ENCODE measurements at places on chromosomes 11 and 22.

GRCh38 chr11:10779086-10779485 lies 28.0 kb downstream of the CTR9 start:
- peaks cover 31% of the 10 kb centered on the region for H3K36me3 ChIP-seq
- no peak overlapping the region for H3K4me3 ChIP-seq
- no peaks in the 10 kb centered on the region for H3K4me1 ChIP-seq
- H3K27ac ChIP-seq: peak overlapping the region; percentile 33
- no peaks in the 10 kb centered on the region for H3K27me3 ChIP-seq
- DNase-seq: no peak

DNA sequence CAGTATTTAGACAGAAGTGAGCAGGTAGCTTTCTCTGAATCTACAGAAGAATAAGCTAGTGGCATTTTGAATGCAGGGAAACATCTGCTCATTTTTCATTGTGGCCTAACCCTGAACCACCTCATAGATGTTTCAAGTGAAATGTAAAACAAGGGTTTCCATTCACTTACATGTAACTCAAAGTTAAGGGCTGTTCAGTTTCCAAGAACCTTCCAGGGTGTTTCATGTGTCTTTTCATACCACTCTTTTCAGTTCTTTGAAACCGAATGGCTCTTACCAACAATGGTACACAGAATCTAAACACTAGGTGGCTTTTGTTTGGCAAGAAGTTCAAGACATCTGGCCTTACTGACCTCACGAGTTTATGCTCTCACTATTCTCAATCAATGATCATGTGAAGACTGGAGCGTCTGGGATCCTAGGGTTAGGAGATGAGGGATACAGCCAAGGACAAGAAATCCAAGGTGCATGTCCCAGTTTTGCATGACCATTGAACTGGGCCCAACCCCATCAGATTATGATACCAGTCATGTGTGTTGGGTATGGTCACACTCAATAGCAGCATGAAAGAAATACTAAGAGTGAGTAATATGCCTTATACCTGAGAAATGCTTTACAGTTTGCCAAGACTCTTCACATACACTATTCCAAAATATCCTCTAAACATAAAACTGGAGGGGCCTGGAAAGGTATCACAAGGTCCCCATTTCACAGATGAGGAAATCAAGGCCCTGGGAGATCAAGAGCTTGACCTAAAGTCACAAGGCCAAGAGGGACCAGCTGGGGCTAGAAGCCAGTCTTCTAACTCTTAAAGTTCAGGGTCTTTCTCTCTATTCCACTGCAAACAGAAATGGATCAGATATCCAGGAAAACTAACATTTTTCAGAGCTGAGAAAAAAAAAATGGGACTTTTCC lies 92.7 kb downstream of the ETS1 start:
- no peaks in the 10 kb centered on the region for H3K27me3 ChIP-seq
- H3K36me3 ChIP-seq: no peaks in the 10 kb centered on the region
- no peak overlapping the region for H3K4me3 ChIP-seq

GRCh38 chr11:130825983-130826382 lies 90.3 kb downstream of the SNX19 start:
- H3K36me3 ChIP-seq: no peaks in the 10 kb centered on the region
- H3K27ac ChIP-seq: peak overlapping the region; percentile 40
- DNase-seq: no peak
- H3K27me3 ChIP-seq: no peaks in the 10 kb centered on the region

DNA sequence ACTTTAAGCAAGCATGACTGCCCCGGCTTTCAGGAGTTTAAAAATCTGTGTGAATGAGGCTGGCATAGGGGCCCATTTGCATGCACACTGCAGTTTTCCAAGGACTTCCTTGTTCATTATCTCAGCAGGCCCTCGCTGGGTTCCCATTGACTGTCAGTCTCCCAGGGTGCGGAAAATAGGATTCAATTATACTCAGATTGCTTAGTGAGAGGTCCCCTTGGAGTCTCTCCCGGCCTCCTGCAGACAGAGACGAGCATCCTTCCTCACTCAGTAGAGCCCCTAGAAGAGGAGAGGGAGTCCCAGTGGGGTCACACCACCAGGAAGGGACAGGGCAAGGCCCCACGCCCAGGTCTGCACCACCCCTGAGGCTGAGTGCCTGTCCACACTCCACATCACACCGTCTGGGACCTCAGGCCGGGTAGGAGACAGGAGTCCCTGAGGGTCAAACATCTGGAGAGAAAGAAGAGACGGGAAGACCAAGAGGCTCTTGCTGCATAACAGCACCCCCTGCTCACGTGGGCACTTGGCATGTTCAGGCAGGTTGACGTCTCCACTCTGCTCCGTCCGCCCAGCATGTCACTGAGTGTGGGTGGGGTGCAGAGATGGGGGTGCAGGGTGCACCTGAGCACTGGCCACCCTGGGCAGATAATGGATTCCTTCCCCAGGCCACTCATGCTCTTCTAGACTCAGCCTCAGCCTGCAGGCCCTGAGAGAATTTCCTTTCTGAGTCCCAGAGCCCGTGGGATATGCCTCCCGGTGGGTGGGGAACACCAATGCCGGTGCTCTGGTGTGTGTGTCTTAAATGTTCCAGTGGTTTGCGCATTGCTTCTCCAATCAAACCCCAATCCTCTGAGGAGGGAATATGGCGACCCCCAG lies 58.8 kb downstream of the MCM5 start:
- H3K27ac ChIP-seq: no peak overlapping the region
- DNase-seq: no peak
- H3K36me3 ChIP-seq: no peaks in the 10 kb centered on the region
- H3K27me3 ChIP-seq: no peaks in the 10 kb centered on the region
- no peak overlapping the region for H3K4me3 ChIP-seq
- no peaks in the 10 kb centered on the region for H3K4me1 ChIP-seq

- H3K4me3 ChIP-seq: no peak overlapping the region
- no peaks in the 10 kb centered on the region for H3K36me3 ChIP-seq
- no peaks in the 10 kb centered on the region for H3K27me3 ChIP-seq
- no peak overlapping the region for H3K27ac ChIP-seq
These were observed 74.8 kb downstream of the APOL5 start for GRCh38 chr22:35792506-35792905.
